WTC11 (cell line): ENCODE measurements at places on chromosomes 7 and 10. TPM values are rescaled to one million over a fixed set of nuclear protein-coding genes. Genes with fewer than 3 reads are reported as not detected.

- no peak for DNase-seq
Measured at GRCh38 chr7:117375380-117375779, 51.9 kb downstream of the ASZ1 start.

The CPED1 gene
- 0.30 to 0.98 TPM (median 0.44 TPM) in 3 replicates for total RNA-seq

GRCh38 chr7:101165958-101166647 lies 734 bp upstream of the VGF start:
- DNase-seq = peak; percentile 56

The FAM237B gene
- not detected in 3 replicates for total RNA-seq

DNA sequence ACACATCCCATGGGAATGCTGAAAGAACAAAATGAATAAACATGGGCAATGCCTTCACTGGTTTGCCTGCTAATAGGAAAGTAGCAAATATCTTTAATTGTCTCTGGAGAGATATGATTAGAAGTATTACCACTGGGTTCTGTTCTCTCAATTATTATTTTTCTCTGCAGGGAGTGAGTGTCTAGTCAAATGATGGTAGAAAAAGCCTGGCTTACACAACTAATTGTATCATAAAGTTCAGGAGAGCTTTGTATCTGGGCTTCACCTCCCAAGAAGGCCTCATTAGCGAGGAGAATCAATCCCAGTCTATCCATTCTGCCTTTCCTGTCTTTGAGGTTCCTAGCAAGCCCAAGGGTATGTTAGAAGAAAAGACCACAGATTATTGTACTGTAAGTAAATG lies at the start of gene OR2A14:
TSS of gene OR2A14 (plus strand) at position 301 of the 400 bp plus-strand sequence. CDS start 5,937 bp downstream, outside the sequence.
- DNase-seq = no peak

DNA sequence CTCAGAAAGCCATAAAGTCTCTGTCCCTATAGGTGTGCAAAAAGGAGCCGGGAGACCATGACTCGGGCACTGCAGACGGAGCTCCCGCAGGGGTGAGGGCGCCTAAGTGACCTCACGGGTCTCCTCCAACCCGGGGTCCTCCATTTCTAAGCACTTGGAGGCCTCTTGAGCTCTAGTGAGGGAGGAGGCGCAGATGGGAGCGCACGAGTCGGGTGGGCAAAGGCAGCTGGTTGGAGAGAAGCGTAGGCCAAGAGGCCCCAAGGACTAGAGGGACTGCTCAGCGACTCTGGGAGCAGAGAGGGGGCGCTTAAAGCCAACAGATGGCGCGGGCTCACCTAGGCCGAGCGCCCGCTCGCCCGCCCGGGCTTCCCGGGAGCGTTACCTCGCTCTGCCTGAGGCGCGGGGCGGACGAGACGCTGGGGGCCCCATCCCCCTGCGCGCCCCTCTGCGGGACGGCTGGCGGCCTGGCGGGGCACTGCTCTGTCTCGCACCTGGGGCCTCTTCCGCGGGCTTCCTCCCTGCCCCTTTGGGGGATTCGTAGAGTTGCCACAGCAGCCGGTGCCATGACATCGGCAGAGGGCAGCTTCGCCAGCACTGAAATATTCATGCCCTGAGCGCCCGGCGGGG lies 523 bp upstream of the CDH23 start:
- DNase-seq = peak; percentile 76
